ENCODE measurements at places on chromosomes 2 and 18. TPM values are rescaled to one million over a fixed set of nuclear protein-coding genes. Genes with fewer than 3 reads are reported as not detected.

TMEM178A gene
- 5.7 TPM for polyA plus RNA-seq

GRCh38 chr2:206218796-206219499, 55.5 kb upstream of the ZDBF2 start:
- DNase-seq = no peak

GRCh38 chr2:219631904-219632759, 4.7 kb downstream of the SLC4A3 start:
- DNase-seq = peak; percentile 76

GRCh38 chr2:157107460-157107859, 150.0 kb upstream of the GALNT5 start:
- DNase-seq = no peak

DNA sequence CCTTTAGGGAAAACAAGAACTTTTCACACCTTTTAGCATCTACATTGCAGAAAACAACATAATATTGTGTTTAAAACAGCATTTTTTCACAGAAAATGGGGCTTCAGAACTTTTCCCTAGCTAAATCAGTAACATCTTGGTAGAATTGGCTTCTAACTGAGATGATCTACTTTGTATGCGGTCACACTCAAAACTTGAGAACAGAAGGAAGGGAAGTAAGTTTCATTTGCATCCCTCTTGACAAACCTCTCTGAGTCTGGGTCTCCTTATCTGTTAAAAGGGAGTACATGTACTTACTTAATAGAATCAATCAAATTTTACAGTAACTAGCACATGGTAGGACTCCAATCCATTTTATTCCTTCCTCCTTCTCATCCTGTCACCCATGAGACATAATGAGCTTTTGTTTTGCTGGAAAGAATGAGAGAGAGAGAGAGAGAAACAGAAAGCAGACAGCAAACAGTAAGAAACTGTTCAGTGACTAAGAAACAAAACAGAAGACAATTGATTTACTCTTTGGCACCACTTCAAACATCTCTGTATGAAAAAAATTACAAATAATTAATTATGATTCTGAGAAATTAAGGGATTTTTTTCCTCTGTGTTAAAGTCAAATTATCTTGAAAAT, 387.3 kb downstream of the SATB2 start:
- DNase-seq = no peak

INPP1 gene
- polyA plus RNA-seq = 35.7 TPM

- peak; percentile 45 for DNase-seq
Measured at GRCh38 chr2:240781471-240782220, 38.4 kb downstream of the KIF1A start.

SCTR gene
- 0.50 TPM for polyA plus RNA-seq

STARD6 gene
- polyA plus RNA-seq = not detected

Data from right cardiac atrium (tissue), 5 donors.